ENCODE measurements at places on chromosomes 4 and X.

DNA sequence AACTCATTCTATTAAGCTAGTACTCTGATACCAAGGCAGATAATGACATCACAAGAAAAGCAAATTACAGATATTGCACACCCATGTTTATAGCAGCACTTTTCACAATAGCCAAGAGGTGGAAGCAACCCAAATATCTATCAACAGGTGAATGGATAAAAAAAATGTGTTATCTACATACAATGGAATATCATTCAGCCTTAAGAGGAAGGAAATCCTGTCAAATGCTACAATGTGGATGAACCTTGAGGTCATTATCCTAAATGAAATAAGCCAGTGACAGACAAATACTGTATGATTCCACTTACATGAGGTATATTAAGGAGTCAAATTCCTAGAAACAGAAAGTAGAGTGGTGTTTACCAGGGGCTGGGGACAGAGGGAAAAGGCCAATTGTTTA lies 14.3 kb downstream of the FABP2 start:
- no peak for DNase-seq

- no peak for DNase-seq
Observed at GRCh38 chr4:24704149-24704548, 91.2 kb upstream of the SOD3 start.

DNA sequence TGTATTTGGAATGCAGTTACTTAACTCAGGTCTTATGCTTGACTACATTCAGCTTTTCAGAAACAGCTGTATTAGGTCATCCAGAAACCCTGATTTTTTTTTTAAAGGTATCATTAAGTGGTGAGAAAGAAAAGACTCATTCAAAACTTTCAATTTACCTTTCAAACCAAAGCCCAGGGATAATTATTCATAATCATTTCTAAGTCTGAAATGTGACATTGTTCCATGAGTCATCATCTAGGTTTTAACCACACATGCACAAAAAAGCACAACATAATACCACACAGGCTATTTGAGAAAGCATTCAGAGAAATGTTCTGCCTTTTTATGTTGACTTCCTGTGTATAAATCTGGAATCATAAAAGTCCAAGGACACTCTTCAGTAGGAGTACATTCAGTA lies 288.2 kb downstream of the IL1RAPL2 start:
- no peak for DNase-seq

DNA sequence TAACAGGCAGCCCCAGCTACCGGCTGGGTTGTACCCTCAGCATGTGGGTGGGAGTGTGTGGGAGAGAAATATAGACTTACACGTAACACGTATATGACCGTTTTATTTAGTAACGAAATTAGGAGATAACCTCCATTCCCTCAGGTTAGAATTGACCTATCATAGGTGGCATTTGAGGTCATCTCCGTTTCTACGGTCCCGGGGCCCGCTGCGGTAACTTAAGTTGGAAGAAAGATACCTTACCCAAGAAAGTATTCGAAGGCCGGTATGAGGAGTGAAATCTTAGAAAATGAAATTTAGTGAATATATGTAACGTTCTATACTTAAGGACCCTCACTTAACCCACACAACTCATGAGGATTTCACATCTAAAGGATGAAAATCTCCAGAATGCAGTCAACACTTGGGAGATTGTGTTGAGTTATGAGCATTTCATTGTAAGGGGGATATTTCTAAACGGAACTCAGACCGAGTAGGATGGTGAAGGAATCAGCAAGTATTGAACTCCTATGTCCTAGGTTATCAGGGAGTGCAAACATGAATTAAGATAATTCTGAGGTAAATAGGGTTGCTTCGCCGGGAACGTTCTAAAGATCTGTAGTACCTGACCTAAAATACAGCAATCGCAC lies 891 bp downstream of the CISD2 start:
- no peak for DNase-seq

- no peak for DNase-seq
Observed at GRCh38 chr4:82123934-82124333, 249.9 kb downstream of the HNRNPD start.

- no peak for DNase-seq
Observed at GRCh38 chrX:6667048-6667768, 132.3 kb upstream of the VCX3A start.

DNA sequence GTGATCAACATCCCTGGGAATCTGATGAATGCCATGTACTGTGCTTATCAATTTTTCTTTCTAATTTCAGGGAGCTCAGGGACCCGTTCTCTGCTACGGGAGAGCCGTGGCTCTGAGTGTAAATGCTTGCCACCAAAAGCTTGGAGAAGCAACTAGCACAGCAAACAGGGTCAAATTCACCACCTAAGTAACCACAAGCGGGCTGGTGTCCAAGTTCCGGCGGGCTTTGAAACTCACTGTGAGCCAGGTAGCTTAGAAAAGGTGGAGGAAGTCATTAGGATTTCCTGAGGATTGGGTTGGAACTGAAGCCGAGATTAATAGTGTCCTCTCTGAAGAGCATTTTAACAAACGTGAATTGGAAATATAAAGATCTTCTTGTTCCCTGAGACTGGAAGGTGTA lies 87.2 kb downstream of the CLDN34 start:
- no peak for DNase-seq

DNA sequence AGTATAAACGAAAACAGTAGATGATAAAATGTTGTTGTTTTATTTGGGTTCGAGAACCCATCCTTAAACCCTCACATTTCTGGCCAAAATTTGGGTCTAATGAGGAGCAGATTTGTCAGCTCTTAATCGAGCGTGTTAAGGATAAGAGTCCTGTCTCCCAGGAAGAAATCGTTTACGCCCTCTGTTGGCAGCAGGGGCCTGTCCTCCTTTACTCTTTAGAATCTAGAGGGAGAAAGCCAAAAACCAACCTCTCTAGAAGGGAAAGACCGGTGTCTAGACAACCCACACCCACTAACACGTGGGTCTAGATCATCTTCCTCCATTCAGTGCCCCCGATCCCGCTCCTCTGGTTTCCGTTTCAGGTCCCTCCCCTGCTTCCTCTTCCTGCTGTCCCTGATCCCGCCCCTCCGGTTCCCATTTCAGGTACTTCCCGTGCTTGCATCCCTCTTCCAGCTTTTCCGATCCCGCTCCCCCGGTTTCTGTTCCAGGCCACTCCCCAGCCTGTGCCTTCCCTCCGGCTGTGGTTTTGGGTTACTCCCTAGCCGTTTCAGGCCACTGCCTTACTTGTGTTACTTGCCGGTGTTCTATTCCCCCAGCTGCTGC lies 339.1 kb downstream of the PAPSS1 start:
- DNase-seq = no peak

DNA sequence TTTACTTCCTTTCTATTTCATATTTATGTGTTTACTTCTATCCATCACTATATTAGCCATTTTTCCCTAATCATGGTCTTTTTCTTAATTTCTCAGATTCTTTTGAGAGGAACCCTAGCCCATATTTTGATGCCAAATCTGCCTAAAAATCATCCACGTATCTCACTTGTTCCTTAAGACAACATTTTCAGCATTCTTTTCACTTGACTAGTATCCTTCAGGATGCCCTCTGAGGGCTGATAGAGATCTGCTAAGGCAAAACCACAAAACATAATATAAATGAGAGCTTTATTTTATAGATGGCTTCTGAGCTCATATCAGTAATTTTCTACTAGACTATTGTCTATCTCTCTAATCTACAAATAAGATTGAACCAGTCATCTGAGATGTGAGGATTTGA lies 341.9 kb downstream of the GPM6A start:
- no peak for DNase-seq

DNA sequence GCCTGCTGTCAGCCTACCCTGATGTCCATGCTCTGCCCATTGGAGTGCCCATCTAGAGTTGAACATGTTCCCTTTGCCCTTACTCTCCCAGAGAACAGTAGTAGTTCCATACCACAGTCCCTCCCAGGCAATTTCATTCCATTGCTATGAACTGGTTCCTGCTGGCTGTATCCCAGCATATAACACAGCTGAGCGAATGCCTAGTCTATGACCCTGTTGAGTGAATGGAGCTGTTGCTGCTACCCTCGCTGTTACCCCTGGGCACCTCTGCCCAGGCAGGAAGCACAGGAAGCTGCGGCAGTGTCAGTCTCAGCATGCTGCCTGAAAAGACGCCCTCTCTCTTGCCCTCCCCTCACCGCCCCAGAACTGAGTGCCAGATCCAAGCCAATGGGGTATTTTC lies 73.3 kb downstream of the SOX3 start:
- no peak for DNase-seq

- DNase-seq = no peak
Observed at GRCh38 chrX:118853596-118853995, 30.0 kb downstream of the ZCCHC12 start.

DNA sequence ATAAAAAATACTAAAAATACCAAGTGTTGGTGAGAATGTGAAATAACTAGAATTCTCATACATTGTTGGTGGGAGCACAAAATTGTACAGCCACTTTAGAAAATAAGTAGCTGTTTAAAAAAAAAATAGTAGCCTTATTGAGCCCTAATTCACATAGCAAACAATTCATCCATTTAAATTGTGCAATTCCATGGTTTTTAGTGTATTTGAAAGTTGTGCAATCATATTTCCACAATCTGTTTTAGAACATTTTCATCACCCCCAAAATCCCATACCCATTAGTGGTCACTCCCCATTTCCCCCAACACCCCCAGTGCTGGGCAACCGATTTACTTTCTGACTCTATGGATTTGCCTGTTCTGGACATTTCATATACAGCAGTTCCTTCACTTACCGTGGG lies 37.1 kb downstream of the STX18 start:
- no peak for DNase-seq

DNA sequence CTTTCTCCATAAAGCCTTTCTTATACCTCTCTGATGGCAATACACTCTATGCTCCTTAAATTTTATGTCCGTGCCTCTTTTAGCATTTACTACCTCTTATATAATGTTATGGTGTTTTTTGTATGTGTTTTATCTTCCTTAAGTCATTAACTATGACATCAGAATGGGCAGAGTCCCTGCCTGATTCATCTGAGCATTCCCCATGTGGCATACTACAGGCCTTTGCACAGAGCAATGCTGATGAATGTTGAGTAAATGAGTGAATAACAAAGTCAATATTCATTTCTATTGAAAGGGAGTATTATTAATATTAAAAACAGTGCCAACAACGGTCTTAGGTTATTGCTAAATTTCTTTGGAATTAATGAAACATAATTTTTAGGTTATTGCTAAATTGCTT lies 18.8 kb upstream of the RPS6KA3 start:
- DNase-seq = no peak

- no peak for DNase-seq
Observed at GRCh38 chrX:87518504-87518903, 902 bp downstream of the KLHL4 start.

- no peak for DNase-seq
Observed at GRCh38 chrX:3550160-3550751, 163.2 kb downstream of the PRKX start.

DNA sequence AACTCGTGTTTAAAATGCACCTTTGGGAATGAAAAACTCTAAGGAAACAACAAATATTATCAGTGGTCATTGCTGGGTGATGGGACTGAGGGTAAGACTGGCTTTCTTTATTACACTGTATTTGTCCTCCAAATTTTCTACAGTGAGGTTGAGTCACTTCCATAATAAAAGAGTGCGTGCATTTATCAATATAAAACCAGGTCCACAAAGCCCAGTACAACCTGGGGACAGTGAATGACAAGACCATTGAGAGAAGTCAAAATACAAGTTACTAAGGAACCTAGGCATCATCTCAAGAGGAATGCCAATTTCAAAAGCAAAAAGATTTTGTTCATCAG lies 76.4 kb downstream of the MAGED4 start:
- no peak for DNase-seq

DNA sequence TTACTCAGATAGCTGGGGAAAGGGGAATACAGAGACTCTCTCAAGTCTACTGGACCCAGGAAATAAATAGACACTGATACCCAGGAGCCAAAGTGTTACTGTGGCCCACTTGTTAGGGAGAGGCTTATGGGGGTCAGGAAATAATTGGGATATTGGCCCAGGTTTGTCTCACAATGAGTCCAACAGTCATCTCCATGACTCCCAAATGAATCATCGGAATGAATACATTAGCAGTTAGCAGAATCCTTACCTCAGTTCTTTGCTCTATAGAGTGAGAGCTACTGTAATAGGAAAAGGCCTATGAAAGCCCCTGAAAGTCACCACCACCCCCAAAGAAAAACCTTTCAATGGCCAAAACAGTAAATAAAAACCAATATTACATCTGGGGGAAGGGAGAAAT lies 42.4 kb upstream of the ARHGEF6 start:
- no peak for DNase-seq

- DNase-seq = no peak
Observed at GRCh38 chrX:34578237-34578636, 78.8 kb downstream of the TMEM47 start.

GRCh38 chr4:74441744-74442143 lies 3.2 kb upstream of the AREG start:
- no peak for DNase-seq

All from NCI-H1105 (cell line).